ENCODE measurements at places on chromosomes 6 and 20. TPM values are rescaled to one million over a fixed set of nuclear protein-coding genes. Genes with fewer than 3 reads are reported as not detected.
A peak's percentile ranks its signal among the peaks of the same experiment; 100 is the strongest.

- no peak for DNase-seq
Observed at GRCh38 chr6:53244958-53245357, 96.3 kb upstream of the GCM1 start.

DNA sequence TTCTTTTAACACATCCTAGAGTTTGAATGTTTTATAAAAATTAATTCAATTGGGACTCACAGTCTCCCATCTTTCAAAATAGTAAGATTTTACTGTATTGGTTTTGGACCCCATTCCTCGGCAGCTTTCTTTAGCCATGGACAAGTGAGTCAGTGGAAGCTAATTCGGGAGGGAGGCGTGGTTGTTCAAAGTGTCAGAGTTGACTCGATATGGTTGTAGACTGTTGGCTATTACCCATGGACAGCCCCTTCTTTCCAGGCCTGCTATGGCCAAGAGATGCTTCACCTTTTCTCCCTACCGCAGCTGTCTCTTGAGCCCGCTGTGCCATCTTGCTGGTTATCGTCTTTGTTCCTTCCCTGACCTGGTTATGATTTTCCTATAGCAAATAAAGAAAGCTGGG lies 243.0 kb downstream of the CD83 start:
- DNase-seq = no peak

DNA sequence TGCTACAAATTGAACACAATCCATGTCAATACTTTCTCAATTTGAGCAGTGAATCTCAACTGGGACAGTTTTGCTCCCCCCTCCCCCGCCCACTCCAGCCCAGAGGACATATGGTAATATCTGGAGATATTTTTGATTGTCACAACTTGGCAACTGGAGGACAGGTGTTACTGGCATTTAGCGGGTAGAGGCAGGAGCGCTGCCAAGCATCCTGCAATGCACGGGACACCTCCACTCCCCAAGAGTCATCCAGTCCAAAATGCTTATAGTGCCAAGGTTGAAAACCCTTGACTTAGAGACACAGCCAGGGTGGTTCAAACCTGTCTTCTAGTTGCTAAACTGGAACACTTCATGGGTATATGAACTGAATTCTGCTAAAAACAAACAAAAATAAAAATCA lies 26.9 kb upstream of the LRRC1 start:
- no peak for DNase-seq

DNA sequence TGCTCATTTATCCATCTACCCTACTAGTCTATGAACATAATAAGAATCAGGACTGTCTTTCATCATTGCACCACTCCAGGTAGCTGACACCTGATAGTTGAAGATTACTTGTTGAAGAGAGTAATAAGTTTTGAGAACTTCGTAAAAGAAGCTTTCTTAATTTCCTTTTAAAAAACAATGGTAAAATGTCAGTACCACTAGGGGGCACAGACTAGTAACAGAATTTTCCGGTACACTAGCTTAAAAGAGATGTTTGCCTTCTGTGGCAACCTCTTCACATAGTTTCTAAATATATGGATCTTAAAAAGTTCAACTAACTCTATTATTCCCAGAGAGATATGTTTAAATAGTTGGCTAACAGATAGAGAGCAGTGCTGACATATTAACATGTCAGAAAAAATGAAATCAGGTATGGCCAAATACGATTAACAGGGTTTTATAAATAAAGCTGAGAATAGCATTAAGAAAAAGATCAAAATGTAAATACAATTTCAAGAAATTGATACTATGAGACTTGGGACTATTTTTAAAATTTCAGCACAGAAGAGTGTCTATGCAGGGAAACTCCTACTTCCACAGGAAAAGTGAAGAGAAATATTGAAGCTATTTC lies 5.4 kb upstream of the KCNQ5 start:
- peak; percentile 58 for DNase-seq

- DNase-seq = no peak
Observed at GRCh38 chr6:94300424-94301144, 881.2 kb upstream of the EPHA7 start.

DNA sequence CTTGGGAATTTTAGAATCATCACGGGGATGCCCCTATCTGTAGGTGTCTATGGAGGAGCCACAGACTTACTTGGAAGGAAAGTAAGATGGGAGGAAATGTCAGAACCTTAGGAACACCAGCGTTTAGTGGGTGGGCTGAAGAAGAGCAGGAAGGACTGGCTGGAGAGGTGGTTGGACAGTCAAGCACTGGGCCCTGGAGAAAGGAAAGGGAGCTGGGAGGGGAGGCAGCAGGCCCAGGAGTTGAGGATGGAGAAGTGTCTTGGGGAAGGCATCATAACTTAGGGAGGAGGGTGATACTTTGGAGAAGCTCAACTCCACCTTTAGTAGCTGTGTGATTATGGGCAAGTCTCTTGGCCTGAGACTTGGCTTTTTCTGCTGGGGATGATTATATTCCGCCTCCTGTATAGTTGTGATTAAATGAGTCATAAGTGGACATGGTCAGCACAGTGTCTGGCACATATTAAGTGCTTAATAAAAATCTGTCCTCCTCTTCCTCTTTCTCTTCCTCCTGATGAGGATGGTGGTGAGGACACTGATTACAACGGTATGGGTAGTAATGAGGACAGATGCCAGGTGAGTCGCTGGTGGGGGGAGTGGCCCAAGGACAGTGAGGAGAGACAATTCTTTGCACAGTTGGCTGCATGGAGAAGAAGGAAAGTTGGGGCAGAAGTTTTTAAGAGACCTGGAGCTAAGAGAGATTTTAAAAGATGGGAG lies 125.7 kb downstream of the TOX2 start:
- no peak for DNase-seq

GRCh38 chr6:130769861-130770260 lies 57.3 kb upstream of the SMLR1 start:
- no peak for DNase-seq

GRCh38 chr6:36358226-36358915 lies 21.7 kb upstream of the BNIP5 start:
- DNase-seq = no peak

SAMHD1 gene
- 10.9 TPM for total RNA-seq

ZC2HC1B gene
- not detected for total RNA-seq
